HS-5 (cell line): ENCODE measurements at places on chromosomes 3 and 15.

DNA sequence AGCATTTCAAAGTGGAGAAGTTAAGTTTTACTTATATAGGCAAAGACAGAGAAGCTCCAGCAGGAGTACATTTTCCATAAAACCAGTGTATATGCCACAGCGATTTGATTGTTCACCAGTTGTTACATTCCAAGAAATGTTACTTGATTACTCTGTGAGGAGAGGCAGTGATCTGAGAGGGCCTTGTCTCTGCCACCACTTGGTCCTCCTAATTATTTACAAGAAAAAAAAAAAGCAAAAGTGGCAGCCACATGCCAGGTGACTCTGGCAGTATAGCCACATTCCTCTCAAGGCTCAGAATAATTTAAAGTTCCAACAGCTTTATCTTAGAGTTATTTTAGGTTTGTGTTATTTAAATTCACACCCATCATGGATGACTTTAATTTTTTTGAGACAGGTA, 1077.8 kb downstream of the ZPLD1 start:
- DNase-seq = no peak

- no peak for DNase-seq
Measured at GRCh38 chr3:119140466-119140865, 5.5 kb upstream of the TEX55 start.

DNA sequence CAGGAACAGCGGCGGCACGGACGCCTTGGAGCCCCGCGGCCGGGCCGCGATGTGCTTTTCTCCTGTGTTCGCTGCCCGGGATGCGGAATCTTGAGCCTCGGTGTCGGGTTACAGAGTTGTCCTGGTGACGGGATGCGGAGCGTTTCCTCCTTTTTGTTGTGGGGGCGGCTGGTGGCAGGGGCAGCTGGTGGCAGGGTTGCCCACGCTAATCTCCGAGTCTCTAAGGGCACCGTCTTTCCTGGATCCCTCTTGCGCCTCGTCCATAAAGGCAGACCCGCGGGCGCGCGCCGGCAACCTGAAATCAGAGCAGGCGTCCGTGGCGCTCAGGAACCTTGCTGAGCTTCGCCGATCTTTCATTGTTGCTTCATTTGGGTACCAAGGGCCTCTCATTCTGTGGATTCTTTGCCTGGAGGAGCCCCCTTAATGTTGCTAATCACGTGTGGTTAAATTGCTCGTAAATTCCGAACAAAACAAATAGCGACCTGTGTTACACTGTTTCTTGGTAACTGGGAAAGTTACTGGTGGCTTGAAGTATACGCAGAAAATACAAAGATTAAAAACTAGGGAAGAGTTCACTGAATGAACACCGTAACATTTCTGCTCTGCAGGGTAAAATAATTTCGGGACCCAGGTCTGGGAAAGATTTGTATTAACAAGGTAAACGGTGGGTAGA, 844 bp upstream of the PFN2 start:
- peak; percentile 51 for DNase-seq

- no peak for DNase-seq
Measured at GRCh38 chr3:133023362-133023761, 14.8 kb upstream of the TMEM108 start.

DNA sequence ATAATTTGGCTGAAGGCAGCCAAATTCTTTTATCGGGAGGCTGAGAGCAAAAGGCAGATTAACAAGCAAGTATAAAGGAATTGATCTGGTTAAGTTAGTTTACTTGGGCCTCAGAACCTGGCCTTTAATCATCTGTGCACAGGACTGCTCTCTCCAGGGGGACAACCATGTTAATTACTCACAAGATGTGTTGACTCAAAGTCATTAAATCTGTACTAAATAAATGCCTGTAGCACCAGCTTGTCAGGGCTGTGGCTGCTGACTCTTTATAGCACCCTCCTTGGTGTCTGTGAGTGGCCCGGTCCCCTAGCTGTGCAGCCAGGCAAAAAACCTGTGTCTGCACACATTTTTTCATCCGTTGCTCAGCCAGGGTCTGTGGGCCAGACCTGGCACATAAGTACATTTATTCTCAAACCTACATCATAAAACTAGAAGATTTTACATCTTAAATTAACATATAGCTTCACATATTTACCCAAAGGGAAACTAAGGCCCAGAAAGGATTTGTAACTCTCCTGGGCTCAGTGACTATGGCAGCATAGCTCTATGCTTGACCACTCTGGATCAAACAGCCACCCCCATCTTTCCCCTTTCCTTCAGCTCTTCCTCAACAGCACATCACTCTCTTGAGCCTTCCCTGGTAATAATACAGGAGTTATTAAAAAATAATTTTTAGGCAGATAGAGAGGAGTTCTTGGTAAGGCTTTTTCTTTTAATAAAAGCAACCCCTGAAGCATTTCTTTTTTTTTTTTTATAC, 51.4 kb downstream of the NCEH1 start:
- peak; percentile 30 for DNase-seq

DNA sequence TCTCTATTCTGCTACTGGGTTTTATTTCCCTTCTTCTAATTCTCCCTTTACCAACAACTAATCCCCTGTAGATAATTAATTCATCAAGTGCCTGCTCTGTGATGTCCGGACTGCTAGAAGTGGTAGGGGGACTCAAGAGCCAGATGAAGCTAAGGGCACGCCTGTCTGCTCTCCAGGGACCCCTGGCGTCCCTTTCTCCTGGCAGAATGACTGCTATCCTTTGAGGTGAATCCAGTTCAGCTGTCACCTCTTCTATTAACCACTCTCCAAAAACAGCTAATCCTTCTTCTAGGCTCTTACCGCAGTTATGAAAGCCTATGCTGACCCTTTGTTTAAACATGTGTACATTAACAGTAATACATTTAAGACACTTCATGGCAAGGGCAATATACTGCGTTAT, 1.4 kb upstream of the CHRNA7 start:
- DNase-seq = no peak

GRCh38 chr15:80614711-80615360, 80.3 kb upstream of the ABHD17C start:
- no peak for DNase-seq

DNA sequence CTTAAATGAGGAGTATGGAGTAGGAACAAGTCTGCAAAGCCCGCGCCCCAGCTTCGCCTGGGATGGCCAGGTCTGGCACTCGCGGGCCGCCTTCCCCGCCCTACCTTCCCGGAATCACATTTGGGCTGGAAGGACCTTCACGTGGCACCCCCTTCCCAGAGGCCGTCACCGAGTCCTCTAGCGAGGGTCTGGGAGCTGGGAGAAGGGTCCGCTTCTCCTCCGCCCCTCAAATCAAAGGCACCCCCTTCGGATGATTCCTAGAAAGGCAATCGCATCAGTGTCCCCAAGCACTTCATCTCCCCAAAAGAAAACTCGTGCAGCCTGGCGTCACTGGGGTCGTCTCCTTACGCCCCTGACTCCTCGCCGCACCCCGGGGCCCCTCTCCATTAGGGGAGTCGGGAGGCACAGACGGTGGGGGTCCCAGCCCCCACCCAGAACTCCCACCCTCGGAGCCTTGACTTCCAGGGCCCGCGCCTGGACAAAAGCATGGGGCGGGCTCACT, 380 bp downstream of the MYLK start:
- no peak for DNase-seq

DNA sequence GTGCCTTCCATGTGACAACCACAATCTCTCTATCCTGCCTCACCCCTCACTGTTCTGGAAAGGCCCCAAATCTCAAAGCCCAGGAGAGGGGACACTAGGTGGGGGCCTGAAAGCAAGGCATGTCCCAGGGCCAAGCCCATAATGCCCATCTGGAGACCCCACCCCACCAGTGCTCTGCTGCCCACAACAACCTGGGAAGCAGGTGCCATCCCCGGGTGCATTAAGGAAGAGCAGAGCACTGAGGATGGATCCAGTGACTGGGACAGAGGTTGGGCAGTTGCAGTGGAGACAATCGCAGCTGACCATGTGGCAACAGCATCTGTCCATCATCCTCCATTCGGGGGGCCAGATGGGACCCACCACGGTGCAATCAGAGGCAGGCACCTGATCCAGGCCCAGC, 106.2 kb upstream of the PRR20G start:
- DNase-seq = no peak

GRCh38 chr3:196341137-196341536, 2.9 kb upstream of the TM4SF19 start:
- DNase-seq = no peak

DNA sequence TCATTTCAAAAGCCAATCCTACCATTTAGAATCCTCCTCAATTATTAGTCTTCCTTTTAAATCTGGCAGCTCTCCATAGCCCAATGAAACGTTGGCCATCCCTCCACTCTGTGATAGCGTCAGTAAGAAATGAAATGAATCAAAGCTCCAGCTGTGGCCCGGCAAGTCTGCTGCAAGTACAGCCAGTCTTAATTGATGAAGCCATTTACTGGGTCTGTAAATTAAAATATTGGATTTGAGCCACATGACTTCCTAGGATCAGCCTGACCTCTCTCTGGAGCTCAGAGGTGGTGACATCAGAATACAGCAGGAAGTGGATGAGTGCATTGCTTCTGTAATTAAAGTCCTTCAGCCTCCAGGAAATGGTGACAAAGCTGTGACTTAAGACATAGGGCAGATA, 347.0 kb upstream of the LMCD1 start:
- no peak for DNase-seq

DNA sequence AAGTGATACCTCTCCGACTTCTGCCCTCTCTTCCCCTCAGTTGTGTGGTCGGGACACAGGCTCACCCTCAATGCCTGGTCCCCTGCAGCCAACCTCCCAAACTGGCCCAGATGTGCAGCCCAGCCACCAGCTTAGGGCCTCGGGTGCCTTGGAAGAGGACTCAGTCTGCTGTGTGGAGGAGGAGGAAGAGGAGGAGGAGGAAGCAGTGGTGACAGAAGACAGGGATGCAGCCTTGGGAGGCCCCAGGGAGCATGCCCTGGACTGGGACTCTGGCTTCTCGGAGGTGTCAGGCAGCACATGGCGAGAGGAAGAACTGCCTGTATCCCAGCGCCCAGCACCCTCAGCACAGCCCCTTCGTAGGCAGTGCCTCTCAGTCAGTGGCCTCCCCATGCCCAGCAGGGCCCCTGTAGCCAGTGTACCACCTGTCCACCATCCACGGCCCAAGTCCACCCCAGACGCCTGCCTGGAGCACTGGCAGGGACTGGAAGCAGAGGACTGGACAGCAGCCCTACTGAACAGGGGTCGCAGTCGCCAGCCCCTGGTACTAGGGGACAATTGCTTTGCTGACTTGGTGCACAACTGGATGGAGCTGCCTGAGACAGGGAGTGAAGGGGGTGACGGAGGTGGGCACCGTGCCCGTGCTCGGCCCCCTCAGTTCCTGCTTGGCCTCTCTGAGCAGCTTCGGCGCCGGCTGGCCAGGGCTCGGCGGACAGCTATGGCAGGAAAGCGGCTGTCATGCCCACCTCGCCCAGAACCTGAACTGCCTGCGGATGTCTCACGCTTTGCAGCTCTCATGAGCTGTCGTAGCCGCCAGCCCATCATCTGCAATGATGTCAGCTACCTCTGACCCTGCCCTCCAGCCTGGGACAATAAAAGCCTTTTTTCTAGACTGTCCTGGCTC, 1.3 kb downstream of the INKA1 start:
- no peak for DNase-seq

DNA sequence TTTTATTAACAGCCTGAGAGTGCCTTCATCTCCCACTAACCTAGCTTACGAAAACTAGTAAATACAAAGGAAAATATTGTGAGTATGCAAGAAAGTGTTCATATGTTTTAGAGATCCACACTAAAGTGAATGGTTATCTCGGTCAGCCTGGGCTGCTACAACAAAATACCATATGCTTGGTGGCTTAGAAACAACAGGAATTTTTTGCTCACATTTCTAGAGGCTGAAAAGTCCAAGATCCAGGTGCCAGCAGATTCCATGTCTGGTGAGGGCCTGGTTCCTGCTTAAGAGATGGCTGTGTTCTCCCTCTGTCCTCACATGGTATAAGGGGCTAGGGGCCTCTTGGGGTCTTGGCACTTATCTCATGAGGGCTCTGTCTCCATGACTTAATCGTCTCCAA, 20.5 kb upstream of the SLC30A4 start:
- DNase-seq = no peak
